ENCODE measurements at places on chromosomes 3 and 15.

GRCh38 chr3:52319921-52320595 lies 3.9 kb downstream of the DNAH1 start:
- no peak for DNase-seq

DNA sequence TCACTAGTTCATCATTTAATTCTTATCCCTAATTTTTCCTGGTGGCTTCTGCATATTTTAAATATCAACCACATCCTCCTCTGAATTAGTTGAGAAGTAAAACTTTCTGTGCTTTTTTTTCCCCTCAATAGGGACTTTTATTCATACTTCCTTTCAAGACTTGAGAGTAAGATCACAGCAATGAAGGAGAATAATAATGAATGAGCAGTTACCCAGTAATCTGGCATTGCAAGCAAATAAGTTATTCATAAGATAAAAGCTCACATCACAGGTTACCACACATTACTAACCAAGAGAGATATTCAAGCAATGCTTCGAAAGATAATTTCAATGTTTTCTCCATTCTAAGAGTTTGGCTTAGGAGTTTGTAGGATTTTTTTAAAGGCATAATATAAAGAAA lies 50.3 kb downstream of the BTLA start:
- DNase-seq: no peak

- no peak for DNase-seq
Measured at GRCh38 chr3:101091489-101091888, 98.3 kb upstream of the ABI3BP start.

DNA sequence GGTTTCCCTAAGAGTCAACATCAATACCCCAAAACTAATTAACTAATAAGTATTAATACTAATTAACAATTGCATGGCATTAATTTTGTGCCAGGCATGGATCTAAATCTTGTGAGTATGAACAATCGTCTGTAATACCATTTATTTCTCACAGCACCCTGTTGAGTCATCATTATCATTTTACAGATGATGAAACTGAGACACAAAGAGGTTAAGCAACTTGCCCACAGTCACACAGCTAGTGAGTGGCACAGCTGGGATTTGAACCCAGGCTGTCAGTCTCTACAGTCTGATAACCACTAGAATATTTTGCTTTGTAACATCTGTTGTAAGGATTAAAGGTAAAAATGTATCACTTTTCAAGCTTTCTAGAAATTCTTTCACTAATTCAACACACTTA lies 423.4 kb upstream of the WNT5A start:
- no peak for DNase-seq

- no peak for DNase-seq
Measured at GRCh38 chr3:127822682-127823425, 539 bp upstream of the MGLL start.

GRCh38 chr3:131530388-131530787 lies 27.6 kb upstream of the MRPL3 start:
- no peak for DNase-seq

- no peak for DNase-seq
Measured at GRCh38 chr15:92098869-92099268, 245.4 kb downstream of the SLCO3A1 start.

DNA sequence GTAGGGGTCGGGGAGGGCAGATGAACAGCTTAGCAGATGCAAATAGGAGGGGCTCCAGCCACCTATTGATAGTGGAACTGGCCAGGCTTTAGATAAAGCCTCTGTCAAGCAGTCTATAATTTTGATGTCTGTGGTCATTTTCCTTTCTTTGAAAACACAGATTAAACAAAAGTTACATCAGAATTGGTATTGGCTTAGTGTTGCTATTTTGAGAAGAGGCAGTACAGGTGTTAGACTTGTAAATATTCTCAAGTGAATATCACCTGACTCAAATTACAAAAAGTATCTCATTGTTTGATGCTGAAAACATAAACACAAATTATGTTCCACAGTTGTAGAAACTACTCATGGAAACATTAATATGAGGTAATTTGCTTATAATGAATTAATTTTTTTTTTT lies 18.1 kb downstream of the GHRL start:
- DNase-seq: no peak

DNA sequence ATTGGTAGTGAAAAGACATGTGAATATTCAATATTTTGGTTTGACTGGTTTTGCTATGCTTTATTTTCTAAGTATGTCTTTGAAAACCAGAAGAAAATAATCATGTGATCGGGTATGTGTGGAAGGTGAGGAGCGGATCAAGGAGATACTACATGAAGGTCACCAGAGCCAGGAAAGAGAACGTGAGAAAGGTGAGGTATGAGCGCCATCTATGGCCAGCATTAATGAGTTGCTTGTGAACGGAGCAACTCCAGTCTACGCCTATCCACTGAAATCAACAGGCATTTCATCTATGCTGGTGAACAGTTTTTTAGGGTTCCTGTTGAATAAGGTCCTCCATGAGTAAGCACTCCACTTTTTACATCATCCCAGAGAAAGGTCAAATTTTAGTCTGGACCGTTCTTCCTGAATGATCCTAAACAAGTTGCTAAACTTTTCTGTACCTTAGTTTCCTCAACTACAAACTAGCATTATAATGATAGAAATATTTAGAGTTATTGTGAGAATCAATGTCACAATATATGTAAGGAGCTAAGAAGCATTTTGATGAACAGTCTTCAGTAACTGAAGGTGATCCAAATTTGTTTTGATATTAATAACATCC lies 1435.2 kb upstream of the CADM2 start:
- peak; percentile 62 for DNase-seq

- no peak for DNase-seq
Measured at GRCh38 chr15:57041416-57041815, 123.0 kb downstream of the TCF12 start.

GRCh38 chr3:101878589-101878988 lies 29.3 kb downstream of the NFKBIZ start:
- DNase-seq: no peak

- DNase-seq: peak; percentile 72
Measured at GRCh38 chr3:124217542-124217941, 225.6 kb upstream of the ROPN1 start.

DNA sequence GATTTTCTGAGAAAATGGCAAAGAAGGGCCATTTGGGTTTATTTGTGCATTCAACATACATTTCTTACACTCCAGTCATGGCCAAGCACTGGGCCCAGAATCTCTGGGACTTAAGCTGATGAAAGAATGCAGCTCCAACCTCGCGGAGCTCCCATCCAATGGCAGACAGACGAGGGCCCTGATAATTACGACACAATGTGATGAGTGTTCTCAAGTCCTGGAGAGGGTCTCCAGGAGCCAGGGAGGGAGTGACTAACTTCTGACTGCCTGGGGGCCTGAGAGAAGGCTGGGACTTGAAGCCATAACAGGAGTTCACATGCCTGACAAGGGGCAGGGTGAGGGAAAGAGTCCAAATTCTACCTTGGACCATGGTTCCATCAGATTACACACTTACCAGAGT lies 42.6 kb upstream of the BNC1 start:
- DNase-seq: no peak

Measured in DND-41 (cell line).